ENCODE measurements at places on chromosomes 3 and 15.

DNA sequence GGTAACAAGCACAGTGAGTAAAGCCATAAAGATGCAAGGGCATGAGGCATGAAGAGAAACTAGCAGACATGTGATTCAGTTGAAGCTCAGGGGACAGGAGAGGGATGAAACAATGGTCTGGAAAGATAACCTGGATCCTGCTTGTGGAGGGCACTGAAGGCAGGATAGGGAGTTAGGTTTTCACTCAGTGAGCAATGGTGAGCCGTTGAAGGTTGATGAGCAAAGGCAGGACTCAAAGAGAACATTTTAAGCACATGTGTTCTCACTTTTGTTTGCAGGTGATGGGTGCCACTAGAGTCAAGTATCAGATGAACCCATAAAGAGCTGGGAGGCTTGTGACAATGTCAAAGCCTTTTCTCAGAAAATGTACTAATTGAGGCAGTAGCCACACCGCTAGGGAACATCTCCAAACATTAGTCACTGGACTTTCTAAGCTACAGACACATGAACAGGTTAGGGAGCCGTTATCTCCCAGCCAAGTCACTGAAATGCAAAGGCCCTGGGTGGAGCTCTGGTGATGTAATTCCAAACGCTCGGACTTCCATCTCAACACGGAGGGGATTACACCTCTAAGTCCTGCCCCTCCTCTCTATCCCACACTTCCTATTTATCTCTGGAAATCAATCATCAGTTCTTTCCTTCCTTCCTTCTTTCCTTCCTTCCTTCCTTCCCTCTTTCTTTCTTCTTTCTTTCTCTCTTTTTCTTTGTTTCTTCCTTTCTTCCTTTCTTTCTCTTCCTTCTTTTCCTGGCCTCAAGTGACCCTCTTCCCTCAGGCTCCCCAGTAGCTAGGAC lies 22.7 kb downstream of the KLHL6 start:
- DNase-seq = no peak

DNA sequence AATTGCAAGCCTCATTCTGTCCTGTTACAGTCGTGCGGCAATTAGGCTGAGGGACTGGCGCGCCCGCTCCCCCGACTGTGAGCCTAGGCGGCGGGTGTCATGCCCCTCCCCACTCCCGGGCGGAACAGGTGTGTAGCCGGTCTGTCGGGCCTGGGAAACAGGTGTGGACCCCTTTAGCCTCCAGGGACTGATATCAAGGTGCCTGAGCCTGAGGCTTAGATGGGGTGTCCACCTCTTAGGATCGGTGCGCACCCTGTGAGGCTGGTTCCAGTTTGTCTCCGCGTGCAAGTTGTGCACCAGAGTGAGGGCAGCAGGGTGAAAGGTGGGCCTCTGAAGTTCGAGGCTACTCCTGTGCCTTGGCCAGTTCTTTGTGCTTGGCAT lies 686 bp downstream of the VPS8 start:
- no peak for DNase-seq

DNA sequence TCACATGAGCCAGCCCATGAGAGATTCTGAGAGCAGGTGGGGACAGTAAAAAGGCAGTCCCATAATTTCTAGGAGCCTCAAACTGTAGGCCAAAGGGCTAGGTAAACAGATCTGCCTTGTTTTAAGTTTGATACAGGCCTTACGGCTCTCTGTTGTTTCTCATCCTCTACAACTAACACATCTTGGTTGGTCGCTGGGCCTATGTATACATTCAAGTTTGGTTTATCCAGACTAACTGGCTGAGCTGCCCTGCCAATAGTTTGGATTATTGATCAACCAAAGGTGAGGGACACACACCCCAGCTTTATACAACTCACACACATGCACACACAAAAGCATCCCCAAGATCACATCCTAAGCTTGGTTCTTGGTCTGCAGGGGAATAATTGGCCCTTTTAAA lies 3.0 kb downstream of the SIAH2 start:
- DNase-seq = no peak

DNA sequence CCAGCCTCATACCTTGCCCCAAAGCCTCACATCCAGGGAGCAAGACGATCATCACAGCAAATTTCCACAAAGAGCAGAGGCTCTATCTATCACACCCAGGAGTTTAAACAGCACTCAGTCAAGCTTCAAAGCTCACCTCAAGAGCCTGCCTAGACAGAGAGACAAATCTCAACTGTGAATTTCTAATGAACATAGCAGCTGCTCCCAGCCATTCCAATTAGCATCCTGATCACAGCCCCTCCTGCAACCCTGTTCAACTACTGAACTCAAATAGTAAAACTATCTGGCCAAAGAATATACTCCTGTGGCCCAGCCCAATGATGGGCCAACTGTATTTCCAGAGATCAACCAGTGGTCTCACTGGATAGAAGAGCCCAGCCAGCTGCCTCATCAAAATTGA lies 269.8 kb downstream of the CTNNB1 start:
- DNase-seq = no peak

DNA sequence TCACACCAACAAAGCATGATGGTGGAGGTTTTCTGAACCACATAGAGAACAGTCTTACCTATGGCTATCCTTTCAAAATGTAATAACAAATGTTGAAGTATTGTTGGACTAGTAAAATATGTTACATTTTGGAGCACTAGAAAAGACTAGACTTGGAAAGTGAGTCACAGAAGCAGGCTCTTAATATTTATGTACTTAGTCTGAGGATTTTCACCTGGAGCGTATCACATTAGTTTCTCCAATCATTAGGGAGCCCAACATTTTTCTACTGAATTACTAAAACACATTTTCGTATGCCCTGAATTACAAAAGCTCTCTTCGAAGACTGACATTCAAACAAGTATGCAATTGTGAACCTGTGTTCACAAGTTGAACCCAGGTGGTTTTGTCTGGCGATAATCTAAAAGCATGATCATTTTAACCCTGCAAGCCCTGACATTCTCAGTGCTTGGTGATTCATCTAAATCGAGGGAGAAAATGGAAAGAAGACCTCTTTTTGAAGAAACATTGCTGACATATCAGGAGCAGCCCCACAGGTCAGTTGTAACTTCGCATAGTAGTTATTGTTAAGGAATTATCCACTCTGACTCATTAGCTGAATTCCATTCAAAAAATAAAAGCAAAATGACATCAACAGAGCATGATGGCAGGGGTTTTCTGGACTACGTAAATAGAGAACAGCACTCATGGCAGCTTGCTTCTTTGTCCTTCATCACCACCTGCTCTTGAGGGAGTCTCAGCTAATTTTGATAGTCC lies 679.8 kb upstream of the NECTIN3 start:
- no peak for DNase-seq

- no peak for DNase-seq
Measured at GRCh38 chr15:64425221-64425620, 35.2 kb upstream of the ZNF609 start.

- no peak for DNase-seq
Measured at GRCh38 chr3:110664148-110664547, 407.5 kb upstream of the NECTIN3 start.

GRCh38 chr15:69767191-69767590 lies 314.6 kb downstream of the RPLP1 start:
- no peak for DNase-seq

DNA sequence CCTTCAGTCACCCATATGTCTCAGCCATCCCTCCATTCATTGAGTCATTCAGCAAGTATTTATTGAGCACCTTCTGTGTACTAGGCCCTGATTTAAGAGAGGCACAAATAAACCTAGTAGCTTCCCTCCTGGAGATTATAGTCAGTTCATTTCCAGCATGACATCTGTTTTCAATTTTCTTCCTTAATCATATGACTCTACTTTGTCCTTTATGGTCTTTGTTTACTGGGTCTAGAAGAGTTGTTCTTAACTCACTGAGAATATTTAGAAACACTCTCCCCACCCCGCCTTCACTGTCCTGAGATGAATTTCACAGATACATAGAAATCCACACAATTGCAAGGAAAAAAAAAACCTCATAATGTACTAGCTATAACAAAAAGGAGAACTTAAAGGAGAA lies 44.8 kb upstream of the ADAMTS9 start:
- no peak for DNase-seq

- DNase-seq = no peak
Measured at GRCh38 chr3:37734886-37735285, 126.8 kb upstream of the CTDSPL start.

DNA sequence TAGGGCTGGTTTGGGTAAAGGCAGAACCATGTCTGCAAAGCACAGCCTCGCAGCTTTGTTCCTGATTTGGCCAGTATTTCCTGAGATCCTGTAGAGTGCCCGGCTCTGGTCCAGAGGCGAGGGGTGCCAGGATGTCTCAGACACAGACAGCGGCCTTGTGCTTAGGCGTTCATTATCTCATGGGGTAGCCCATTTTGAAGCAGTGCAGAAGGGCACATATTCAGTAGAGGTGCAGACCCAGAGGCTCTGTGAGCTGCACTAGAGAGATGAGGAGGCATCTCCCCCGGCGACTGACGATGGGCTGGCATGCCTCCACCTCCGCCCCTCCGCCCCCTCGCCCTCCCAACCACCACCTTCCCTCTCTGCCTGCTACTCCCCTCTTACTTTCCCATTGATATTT lies 170.3 kb downstream of the CHDH start:
- DNase-seq = no peak

GRCh38 chr15:81569286-81570080 lies 195.5 kb upstream of the TMC3 start:
- no peak for DNase-seq

DNA sequence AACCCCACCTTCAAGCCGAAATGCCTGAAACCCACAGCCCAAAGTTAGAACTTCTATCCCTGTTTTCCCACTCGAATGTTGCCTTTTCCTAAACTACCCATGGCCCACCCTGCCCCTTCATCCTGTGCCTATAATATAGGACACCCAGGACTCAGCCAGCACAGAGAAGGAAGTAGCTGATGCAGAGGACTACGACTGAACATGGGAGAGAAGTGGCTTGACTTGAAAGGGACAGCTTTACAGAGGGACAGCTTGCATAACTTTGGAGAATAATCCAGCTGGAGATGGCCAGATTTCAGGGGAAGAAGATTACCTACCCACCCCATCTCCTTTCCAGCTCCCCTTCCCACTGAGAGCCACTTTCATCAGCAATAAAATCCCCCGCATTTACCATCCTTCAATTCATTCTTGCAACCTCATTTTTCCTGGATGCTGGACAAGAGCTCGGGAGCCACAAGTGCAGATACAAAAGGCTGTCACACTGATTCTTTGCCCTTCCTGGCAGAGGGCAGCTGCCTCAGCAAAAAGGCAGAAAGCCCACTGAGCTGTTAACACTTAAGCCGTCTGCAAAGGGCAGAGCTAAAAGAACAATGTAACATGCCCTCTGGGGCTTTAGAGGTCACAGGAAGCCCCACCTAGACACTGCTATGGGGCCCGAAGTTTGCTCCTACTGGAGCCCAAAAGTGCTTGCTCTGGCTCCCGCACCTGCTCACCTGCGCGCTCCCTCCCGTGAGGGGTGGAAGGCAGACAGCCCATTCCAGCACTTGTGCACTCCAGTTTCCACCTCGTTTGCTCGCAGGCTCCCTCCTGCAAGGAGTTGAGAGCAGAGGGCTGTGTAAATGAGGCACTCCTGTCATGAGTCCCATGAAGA lies 224.0 kb downstream of the TBC1D5 start:
- no peak for DNase-seq

DNA sequence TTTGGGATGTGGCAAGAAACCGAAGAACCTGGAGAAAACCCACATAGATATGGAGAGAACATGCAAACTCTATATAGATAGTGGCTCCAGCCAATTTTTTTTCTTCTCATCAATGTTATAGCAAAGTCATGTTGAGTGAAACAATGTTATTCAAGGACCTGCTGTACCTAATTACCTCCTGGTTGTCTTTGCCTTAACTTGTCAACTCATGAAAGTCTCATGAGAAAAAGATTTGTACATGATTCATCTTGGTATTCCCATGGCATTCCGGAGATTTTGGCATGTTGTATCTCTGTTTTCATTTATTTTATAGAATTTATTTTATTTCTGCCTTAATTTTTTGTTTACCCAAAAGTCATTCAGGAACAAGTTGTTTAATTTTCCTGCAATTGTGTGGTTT lies 303.8 kb upstream of the CDIN1 start:
- DNase-seq = no peak

GRCh38 chr3:52225452-52226228 lies at the start of gene TLR9:
TSS of gene TLR9 (minus strand) at chr3:52225645. CDS start at chr3:52225529, 116 bp downstream.
- no peak for DNase-seq

- DNase-seq = no peak
Measured at GRCh38 chr3:68757157-68757556, 175.2 kb downstream of the TAFA4 start.

GRCh38 chr3:171231361-171231760 lies 204.8 kb upstream of the SLC2A2 start:
- no peak for DNase-seq

DNA sequence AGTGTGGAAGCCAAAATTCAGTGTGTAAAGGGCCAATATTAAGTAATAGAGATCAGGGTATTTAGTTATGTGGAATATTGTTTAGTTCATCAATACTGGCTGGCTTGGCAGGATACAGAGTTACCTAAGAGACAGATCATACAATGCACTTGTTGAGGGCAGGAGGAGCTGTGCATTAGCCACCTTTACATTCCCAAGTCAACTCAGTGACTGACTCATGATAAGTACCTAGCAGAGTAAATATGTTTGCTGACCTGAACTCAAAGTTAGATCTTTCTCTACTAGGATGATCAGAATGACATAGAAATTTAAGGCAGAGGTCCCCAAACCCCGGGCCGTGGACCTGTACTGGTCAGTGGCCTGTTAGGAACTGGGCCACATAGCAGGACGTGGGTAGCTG lies 3.5 kb upstream of the ABHD17C start:
- DNase-seq = no peak

GRCh38 chr15:57639306-57639705 lies 47.6 kb downstream of the MYZAP start:
- no peak for DNase-seq

- no peak for DNase-seq
Measured at GRCh38 chr15:75008221-75008625, 12.9 kb downstream of the SCAMP5 start.

DNA sequence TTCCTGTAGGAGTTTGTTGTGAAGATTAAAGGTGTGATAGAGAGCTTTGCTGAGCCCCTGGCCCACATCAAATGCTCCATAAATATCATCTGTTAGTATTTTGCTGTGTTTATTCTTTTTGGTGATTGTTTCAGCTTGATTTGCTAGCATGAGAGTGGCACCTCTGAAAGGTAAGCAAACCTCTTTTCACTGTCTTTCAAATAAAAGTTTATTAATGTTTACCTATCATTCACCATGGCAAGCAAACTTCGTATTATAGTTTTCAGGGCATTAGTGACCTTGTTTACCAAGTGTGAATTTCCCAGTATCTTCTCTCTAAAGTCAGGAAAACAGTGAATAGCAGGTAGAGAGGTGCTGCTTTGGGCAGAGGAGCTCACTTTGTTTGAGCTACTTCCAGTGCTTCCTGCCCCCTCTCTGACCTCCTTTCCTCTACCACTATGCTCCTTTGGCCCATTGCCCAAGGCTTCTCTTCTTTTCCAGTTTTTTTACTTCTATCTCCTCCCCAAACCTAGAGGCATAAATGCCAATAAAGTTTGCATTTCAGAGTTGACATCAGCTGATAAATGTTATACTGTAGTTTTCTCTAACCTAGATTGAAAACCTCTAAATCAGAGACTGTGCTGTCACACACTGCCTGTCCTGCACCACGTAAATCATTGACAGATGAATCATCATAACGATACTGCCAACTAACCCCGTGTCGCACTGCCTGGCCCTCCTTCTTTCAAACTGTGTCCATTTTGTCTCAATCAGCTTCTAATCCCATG lies 569.0 kb downstream of the TUSC7 start:
- DNase-seq = no peak

Data from activated CD8-positive, alpha-beta memory T cell treated with anti-CD3 and anti-CD28 coated beads for 48 hours (primary cell).